Immature natural killer cell (primary cell): ENCODE measurements at places on chromosomes 7 and 10.

GRCh38 chr7:158763454-158764033 lies 58.9 kb upstream of the NCAPG2 start:
- peaks cover 22% of the 10 kb centered on the region for H3K4me1 ChIP-seq
- H3K27me3 ChIP-seq = peaks cover 3% of the 10 kb centered on the region
- DNase-seq = no peak
- no peak overlapping the region for H3K4me3 ChIP-seq
- H3K36me3 ChIP-seq = peaks cover 66% of the 10 kb centered on the region
- H3K27ac ChIP-seq = no peak overlapping the region

- no peaks in the 10 kb centered on the region for H3K27me3 ChIP-seq
- H3K36me3 ChIP-seq = peaks cover 4% of the 10 kb centered on the region
- peaks cover 16% of the 10 kb centered on the region for H3K4me1 ChIP-seq
- no peak for DNase-seq
- no peak overlapping the region for H3K27ac ChIP-seq
Observed at GRCh38 chr7:29424295-29424983, 139.2 kb upstream of the PRR15 start.

- no peak overlapping the region for H3K4me3 ChIP-seq
- H3K27me3 ChIP-seq = no peaks in the 10 kb centered on the region
- H3K27ac ChIP-seq = no peak overlapping the region
Observed at GRCh38 chr10:130463876-130464364, 327.7 kb downstream of the GLRX3 start.

DNA sequence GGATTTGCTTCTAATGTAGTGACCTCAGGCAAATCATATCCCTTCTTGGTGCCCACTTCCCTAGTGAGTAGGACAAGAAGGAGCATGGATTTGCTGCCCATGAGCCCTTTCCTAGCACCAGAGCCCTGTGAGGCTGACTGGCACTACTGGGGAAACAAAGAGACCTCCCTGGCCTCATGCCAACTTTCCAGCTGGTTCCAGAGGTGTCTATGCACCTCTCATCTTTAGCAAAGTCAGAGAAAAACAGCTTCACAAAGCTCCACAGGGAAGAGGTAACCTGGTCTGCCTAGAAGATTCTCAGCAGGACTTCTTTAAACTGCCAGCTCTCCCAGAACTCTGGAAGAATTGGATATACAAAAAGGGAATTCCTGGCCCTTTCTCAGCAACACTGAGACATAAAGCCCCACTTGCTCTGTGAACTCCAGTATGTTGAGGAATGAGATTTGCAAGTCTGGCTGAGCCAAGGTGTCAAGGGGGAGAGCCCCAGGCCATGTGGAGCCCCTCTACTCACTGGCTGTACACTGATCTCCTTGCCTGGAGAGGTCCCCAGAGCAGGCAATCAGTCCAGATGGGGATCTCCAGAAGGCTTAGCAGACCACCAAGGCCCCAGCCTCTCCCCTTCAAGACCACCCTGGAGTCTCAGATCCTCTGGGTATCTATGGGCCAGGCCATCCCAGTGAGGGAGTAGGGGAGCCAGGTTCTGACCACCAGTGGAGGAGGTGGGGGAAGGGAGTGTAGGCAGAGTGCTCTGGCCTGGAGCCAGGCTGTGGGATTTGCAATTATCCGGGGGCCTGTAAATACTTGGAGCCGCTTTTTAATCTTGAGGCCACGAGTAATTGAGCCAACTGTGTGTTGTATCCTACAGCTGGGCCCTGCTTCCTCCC lies 24.4 kb upstream of the RBM20 start:
- DNase-seq = no peak
- H3K4me3 ChIP-seq = no peak overlapping the region
- H3K4me1 ChIP-seq = no peaks in the 10 kb centered on the region
- no peak overlapping the region for H3K27ac ChIP-seq
- H3K27me3 ChIP-seq = no peaks in the 10 kb centered on the region

DNA sequence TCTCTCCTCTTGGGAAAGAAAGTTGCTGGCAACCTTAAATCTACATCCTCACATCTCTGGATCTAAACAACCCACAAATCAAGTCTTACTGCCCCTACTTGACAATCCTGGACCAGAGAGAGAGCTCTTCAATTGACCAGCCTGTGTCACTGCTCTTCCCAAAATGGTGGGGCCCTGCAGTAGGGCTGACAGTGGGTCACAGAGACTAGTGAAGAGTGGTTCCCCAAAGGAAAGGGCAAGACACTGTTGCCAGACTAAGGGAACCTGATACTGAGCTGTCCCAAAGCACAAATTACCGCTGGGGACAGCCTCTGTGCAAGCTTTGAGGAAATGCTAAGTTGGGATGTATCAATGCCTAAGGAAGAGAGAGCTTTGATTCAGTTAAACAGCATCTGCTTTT lies 4.5 kb upstream of the GPRIN2 start:
- peaks cover 6% of the 10 kb centered on the region for H3K27me3 ChIP-seq
- no peak overlapping the region for H3K27ac ChIP-seq
- no peaks in the 10 kb centered on the region for H3K36me3 ChIP-seq
- DNase-seq = no peak

DNA sequence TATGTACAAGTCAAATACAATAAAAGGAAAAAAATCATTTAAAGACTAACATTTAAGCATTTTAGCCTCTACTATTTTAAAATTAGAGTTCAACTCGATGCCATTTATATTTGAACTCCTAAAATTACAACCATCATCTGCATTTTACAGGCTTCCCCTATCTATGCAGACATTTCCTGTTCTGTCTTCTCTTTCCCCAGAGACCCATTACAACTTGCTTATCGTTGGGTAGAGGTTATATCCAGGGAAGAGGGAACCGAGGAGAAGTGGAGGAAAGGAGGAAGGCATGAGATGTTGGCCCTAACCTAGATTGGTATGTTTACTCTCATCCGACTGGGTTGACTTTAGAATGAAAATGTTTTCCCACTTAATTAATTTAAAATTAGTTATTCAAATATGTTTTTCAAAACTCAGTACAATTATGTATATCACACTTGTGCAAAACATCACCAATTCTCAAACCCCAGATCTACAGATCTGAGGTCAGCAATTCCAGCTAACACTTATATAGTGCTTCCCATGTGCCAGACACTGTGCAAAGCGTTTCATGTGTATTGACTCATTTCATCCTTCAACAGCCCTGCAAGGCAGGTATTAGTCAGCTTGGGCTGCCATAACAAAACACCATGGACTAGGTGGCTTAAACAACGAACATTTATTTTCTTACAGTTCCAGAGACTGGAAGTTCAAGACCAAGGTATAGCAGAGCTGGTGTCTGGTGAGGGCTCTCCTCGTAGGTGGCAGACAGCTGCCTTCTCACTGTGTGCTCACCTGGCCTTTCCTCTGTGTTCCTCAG lies 27.3 kb upstream of the HERPUD2 start:
- peaks cover 8% of the 10 kb centered on the region for H3K27me3 ChIP-seq
- no peak overlapping the region for H3K4me3 ChIP-seq
- no peak for DNase-seq
- peak overlapping the region; percentile 94 for H3K27ac ChIP-seq

DNA sequence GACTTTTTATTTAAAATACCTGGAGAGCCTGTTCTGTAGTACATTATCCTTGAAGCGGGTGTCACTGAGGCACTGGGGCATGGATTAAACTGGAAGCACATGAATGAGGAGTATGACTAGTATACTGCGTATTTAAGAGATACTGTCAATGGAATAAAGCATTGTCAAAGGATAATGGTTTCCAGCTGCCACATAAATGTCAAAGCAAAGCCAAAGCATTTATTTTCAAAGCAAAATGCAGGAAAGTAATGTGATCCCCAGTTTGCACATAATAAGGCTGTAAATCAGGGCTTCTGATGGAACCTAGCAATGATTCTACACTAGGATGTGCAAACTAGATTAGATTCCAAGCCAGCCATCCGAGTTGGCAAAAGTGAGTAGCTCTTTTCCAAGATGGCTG lies 240.1 kb downstream of the POU6F2 start:
- no peak for DNase-seq
- no peak overlapping the region for H3K27ac ChIP-seq
- no peaks in the 10 kb centered on the region for H3K4me1 ChIP-seq
- H3K4me3 ChIP-seq = no peak overlapping the region
- H3K27me3 ChIP-seq = peaks cover 2% of the 10 kb centered on the region
